ENCODE measurements at places on chromosomes 11 and 22.
A peak's percentile ranks its signal among the peaks of the same experiment; 100 is the strongest.

GRCh38 chr22:41401781-41402648 is 20.3 kb downstream of the TEF start:
- DNase-seq = peak; percentile 68

DNA sequence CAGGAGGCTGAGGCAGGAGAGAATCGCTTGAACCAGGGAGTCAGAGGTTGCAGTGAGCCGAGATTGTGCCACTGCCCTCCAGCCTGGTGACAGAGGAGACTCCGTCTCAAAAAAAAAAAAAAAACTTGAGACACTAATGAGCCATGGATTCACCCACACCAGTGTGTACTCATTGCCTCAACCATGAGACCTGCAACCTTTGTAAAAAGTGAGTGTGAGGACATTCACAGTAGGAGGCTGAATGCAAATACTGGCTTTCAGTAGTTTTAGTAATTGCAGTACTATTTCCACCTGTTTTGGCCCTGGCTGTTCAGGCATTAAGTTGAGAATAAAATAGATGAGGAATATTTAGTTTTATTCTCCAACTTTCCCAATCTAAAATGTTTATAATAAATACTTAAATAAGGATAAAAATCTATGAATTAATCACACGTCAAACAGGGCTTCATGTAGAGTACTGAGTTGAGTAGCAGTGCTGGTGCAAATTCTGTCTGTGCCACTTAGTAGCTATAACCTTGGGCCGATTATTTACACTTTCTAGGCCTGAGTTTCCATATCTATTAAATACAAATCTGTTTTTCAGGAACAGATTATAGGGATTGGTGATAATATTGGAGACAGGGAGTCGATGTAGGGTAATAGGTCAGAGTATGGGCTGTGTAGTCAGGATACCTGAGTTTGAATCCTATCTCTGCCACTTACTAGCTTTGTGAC is 72.8 kb downstream of the PPP2R1B start:
- no peak for DNase-seq

DNA sequence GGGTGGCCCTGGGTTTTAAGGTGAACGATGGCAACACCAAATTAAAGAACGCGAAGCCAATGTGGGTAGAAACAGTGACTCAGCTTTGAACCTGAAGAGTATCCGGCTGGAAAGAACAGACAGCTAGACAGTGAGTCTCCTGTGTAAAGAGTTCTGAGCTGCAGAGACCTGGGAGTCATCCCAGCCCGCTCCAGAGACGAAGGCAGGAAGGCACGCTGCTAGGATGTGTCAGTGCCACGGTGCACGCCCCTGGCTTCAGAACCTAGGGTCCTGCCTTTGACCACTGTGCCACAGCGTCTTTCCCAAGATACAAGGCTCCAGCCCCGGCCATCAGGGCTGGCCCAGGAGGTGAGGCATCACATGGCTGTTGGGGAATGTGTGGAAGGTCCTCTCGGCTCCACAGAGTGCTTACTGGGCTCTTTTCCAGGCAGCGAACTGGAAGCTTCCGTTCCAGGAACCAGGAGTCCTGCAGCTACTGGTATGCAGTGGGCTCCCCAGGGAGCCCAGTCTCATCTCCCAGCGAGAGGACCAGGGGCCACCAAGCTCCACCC is 29.9 kb downstream of the LRFN4 start:
- peak; percentile 90 for DNase-seq

DNA sequence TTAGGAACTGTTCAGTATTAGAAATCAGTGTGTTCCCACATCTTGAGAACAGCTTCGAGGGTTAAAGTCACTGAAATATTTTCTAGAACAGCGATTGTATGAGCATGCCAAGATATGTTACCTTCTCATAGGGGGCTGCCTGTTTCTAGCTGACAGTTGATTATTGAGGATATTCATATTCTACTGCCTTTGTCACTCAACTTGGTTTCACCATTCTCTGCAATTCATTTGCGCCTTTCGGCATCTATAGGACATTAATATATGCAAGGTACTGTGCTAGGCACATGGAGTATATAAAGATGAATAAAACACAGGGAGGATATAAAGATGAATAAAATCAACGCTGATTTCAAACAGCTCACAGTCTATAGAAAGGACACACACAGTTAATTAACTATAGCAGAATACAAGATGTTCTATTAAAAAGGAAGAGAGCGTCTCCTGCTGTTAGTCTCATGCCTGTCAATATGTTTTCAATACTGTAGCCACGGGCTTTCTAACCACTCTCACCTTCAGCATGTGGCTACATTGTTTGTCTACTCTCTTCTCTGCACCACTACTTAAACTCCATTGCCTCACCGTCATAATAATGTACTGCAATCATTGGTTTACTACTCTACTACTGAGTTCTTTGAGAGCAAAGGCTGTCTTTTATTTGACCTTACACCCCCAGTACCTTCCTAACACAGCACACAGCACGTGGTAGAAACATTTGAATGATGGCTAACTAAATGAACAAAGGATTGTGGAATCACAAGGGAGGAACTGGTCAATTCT is 81.9 kb downstream of the RAB30 start:
- no peak for DNase-seq

GRCh38 chr11:57979532-57980079 is 44.1 kb upstream of the OR9Q1 start:
- no peak for DNase-seq

GRCh38 chr11:68191661-68192579 is 21.2 kb downstream of the KMT5B start:
- no peak for DNase-seq

DNA sequence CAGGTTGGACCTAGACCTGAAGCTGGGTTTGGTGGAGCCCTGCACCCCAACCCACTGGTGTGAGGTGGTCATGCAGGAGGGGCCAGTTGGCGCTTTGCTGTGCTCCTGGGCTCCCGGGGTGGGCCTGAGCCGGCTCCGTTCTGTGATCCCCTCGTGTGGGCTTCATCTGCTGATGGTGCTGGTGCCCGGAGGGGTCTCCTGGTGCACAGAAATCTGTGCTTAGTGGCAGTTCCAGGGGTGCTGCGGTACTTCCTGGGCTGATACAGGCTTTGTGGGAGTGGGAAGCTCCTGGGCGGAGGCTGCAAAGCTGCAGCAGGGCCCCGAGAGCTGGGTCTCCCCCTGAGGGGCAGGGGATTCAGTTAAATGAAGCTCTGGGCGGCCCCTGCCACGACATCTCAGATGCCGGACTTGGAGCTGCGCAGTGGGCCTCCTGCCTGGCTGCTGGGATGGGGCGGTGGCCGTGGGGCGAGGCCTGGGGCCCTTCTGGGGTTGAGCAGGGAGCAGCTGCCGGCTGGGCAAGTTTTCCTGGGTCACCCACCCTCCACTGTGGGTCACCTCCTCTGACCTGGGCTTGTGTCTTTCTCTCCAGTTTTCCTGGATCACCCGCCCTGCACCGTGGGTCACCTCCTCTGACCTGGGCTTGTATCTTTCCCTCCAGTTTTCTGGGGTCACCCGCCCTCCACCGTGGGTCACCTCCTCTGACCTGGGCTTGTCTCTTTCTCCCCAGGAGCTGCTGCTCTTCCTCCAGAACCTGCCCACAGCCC is 410.5 kb downstream of the TBC1D22A start:
- no peak for DNase-seq

DNA sequence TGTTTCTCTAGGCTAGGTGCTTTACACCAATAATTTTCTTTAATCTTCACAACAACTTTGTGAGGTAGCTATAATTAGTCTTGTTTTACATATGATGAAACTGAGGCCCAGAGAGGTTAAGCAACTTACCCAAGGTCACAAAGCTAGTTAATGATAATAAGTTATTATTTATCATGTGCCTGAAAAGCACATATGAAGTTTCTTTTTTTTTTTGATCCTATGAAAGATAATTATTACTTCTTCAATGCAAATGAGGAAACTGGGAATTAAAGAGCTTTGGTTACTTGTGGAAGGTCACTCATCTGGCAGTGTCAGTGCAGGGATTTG is 22.8 kb downstream of the STIM1 start:
- DNase-seq = no peak

- no peak for DNase-seq
These were observed 129.2 kb downstream of the CTTN start for GRCh38 chr11:70527429-70528045.

DNA sequence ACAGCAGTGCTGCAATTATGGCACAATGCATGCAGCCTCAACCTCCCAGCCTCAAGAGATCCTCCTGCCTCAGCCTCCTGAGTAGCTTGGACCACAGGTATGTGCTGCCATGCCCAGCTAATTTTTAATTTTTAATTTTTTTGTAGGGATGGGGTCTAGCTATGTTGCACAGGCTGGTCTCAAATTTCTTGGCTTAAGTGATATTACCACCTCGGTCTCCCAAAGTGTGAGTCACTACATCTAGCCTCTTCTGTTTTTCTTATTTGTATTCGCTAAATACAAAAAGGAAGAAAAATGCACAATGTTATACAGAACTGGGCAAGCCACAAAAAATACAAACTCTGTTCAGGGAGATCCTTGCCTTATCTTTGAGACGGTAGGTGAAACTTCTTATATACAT is 62.1 kb downstream of the DDI1 start:
- DNase-seq = no peak

GRCh38 chr11:46100670-46101069 is 20.6 kb downstream of the PHF21A start:
- no peak for DNase-seq

- no peak for DNase-seq
These were observed 6.7 kb downstream of the CASTOR1 start for GRCh38 chr22:30282616-30283046.

GRCh38 chr11:6862961-6863360 is at the start of gene OR10A2:
Gene OR10A2 (plus strand): TSS chr11:6863057. CDS start chr11:6869755, 6,698 bp downstream.
- no peak for DNase-seq

GRCh38 chr11:76670485-76671236 is at the start of gene LRRC32:
Gene LRRC32 (minus strand): TSS chr11:76670747. CDS start chr11:76665954, 4,793 bp downstream.
- DNase-seq = no peak

DNA sequence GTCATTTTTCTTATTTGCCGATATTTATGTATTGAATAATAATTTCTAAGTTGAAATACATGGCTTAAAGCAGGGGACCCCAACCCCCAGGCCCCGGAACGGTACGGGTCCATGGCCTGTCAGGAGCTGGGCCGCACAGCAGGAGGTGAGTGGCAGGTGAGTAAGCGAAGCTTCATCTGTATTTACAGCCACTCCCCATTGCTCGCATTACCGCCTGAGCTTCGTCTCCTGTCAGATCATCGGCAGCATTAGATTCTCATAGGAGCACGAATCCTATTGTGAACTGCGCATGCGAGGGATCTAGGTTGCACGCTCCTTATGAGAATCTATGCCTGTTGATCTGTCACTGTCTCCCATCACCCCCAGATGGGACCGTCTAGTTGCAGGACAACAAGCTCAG is 4.5 kb downstream of the ZMAT5 start:
- DNase-seq = no peak

All from hepatic stellate cell (primary cell).